ENCODE measurements at places on chromosomes 3 and 15.
A peak's percentile ranks its signal among the peaks of the same experiment; 100 is the strongest.

DNA sequence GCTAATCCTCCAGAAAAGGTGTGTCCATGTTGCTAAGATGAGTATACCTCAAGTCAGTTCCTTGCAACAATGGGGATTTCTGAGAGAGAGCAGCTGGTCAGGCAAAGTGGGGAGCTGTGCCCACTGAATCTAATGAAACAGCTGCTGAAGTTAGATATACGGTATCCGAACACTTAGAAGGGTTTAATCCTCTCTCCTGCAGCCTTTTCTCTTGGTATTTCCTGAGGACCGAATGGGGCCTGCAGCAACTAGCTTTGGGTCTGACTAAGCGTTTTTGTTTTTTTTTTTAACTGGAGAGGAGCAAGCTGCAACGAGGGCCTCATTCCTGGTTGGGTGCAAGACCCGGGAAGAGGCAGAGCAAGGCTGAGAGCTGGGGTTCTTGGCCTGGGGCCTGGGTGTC is 37.6 kb upstream of the BNC1 start:
- no peak for DNase-seq

DNA sequence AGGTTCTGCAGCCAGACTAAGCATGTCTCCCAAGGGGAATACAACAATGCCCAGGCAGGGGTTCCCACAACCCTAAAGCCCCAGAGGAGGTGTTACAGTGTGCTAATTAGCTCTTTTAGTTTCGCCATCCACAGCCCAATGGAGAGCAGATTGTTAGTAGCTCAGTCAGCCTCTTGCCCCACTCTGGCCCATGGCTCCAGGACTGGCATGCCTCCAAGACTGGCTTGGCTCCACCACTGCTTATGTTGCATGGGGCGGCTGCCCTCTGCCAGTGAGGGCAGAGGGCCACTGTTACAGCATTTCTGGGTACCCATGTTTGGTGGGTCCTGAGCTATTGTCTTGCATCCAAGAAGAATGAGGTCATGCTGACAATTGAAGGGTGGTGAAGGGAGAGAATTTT is 231.1 kb upstream of the MDFIC2 start:
- DNase-seq = no peak

DNA sequence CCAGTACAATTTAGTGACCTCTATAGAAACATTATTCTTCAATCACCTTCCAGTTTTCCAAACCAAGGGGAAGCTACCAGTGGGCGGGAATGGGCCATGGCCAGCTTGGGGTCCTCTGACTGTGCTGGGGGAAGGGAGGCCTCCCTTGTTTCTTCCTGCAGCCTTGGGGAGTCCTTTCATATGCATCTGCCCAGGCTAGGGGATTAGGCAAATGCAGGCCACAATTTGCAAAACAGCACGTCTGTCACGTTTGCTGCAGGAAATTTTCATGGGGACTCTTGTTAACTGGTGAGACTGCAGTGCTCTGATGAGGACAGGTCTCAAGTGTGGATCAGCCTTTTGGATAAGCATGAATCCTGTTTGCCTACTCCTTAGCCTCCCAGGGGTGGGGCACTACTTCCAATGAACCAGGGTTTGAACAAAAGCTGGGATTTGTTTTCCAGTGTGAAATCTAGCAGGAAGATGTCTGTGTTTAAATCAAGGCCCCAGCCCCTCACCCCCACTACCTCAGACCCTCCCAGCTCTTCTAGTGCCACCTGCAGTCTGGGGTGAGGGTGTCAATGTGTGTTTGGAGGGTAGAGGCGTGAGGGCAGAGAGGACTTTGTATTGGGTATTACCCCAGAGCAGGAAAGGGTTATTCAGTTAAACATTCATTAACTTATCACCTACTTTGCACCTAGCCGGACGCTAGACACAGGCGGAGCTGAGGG is 219.9 kb downstream of the OPA1 start:
- no peak for DNase-seq

GRCh38 chr15:79932447-79932846 is 35.6 kb upstream of the MTHFS start:
- DNase-seq = no peak

DNA sequence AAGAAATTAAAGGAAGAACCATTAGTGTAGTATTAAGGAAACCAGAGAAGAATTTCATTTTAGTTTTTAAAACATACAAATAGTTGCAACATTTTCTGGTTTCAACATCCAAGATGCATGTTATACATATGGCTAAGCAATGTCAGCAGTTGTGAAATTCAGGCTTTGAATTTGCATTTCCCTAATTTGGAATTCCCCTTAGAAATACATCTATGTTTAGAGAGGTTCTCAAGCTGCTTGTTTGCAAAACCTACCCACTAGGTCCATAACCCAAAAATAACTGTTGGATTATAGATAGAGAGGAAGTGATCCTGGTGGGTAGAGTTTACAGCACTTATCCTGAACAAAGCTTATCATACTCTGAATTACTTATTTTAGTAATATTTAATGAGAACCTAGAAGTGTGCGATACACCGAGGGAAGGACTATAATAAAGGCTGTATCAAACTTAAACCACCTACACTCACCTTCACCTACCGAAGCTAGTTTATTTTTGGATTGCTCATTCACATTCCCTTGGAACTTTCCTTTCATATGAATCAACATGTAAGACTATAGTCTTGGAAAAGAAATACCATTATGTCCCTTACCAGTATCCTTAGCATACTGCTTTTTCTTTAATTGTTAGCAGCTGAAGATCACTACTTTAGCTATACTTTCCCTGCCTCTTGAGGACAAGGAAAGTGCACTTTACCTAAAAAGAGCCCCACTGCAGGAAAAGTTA is 60.6 kb downstream of the CHAC1 start:
- no peak for DNase-seq

DNA sequence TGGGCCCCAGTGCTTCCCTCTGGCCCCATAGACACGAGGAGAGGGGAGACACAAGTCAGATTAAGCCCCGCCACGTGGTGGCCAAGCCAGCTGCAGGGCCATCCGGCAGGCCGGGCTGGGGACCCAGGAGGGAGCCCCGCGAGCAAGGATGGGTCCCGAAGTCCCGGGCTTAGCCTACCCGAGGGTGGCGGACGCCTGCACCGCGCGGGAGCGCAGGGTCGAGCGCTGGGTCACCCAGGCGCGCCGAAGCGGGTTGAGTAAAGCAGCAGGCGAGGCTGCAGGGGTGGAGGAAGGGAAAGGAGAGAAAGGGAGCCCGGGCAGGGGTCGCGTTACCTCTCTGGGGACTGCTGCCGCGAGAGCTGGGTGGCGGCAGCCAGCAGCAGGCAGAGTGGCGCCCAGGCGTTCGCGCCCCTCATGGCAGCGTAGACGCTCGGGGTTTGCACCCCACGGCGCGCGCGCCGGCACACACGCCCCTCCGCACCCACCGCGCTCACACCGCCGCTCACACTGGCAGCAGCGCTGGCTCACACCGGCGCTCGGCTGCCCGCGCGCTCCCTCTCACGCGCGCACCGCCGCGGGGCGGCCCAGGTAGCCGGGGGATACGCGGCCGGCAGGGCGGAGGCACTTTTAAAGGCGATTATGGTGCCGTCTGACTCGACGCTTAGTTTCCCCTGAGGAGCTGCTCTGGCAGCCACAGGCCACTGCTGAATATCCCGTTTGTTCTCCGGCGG is at the start of gene PCOLCE2:
Gene PCOLCE2, minus strand, starts transcription at position 603 of the 731 bp plus-strand sequence. Its CDS starts 187 bp downstream, at position 416.
- no peak for DNase-seq

- no peak for DNase-seq
Measured at GRCh38 chr3:169071003-169071402, 592.5 kb downstream of the MECOM start.

DNA sequence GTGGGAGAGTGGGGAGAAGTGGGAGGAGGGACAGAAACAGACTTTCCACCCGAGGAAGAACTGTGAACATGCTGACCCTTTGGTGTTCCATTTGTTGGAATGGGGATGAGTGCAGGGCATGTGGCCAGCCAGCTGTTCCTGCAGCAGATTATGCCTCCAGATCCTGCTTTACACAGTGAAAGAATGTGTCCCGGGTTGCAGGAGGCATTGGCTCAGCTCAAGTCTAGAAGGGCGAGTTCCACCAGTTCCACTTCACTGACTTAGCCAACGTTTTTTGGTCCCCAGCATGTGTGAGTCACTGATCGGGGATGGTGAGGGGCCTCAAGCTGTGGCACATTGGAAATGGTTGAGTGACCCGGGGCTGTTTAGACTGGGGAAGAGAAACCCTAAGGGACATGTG is 307.0 kb upstream of the ROPN1 start:
- DNase-seq = no peak

- DNase-seq = no peak
Measured at GRCh38 chr15:69080295-69081248, 66.1 kb downstream of the NOX5 start.

DNA sequence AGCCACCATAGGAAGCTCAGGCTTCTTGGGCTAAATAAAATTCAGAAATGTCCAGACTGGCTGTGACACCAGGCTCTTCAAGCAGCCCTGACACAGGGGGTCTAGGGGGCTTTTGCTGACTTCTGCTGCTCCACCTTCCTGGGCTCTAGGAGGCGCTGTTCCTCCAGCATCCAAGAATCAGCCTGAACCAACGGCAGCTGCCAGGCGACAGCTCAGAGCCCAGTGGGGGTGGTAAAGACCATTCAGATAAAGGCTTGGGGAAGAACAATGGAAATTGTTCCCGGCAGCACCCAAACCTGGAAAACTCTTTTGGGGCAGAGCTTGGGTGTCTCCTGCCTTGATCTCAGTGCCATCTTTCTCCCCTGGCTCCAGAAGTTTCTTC is 21.6 kb upstream of the PSTPIP1 start:
- peak; percentile 74 for DNase-seq

DNA sequence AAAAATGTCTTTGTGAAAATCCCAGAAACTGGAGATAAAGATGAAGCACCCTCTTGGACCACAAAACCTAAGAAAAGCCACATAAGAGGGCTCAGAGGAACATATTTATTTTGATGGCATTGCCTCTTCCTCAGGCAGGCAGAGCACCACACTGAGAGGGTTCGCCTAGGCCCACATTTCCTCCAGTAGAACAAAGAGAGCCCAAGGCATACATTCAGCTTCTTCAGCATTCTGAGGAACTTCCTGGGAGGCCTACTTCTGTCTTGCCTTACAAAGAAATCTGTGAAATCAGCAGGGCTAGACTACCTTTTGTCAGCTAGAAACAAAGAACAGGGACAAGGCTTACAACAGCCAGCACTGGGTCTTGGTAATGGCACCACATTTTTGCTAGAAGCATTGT is 1325.3 kb downstream of the SI start:
- DNase-seq = no peak

- DNase-seq = no peak
Measured at GRCh38 chr15:96756146-96756545, 425.6 kb downstream of the NR2F2 start.

DNA sequence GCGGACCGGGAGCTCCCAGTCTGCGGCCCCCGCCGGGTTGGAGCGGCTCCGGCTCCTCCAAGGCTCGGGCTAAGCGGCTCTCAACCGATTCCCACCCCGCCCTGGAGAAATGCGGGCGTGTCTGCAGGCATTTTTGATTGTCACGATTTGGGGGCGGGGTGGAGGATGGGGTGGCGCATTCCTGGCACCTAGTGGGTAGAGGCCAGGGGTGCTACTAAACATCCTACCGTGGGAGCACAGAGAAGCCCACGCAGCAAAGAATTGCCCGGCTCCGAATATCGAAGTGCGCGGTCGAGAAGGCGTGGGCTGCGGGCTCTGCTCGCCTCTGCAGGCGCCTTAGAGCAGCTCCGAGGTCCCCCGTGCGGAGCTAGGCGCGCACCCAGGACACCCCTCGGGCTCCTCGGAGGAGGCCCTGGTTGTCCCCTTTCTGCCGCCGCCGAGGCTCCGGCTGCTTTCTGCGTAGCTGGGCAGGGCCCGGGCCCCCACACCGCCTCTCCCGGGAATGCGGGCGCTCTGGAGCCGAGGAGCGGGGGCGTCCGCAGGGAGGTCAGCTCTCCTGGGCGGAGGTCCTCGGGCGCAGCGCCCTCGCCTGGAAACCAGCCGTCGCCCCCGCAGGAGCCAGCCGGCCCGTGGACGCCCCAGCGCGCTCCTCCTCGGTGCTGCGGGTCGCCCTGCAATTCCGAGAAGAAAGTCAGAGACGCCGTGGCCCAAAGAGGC is 16.5 kb upstream of the LAMP3 start:
- peak; percentile 25 for DNase-seq

- DNase-seq = no peak
Measured at GRCh38 chr3:11570251-11570650, 73.5 kb downstream of the VGLL4 start.

- DNase-seq = no peak
Measured at GRCh38 chr3:83802801-83803200, 1156.0 kb upstream of the CADM2 start.

- DNase-seq = no peak
Measured at GRCh38 chr3:175193815-175194518, 334.8 kb downstream of the NAALADL2 start.

DNA sequence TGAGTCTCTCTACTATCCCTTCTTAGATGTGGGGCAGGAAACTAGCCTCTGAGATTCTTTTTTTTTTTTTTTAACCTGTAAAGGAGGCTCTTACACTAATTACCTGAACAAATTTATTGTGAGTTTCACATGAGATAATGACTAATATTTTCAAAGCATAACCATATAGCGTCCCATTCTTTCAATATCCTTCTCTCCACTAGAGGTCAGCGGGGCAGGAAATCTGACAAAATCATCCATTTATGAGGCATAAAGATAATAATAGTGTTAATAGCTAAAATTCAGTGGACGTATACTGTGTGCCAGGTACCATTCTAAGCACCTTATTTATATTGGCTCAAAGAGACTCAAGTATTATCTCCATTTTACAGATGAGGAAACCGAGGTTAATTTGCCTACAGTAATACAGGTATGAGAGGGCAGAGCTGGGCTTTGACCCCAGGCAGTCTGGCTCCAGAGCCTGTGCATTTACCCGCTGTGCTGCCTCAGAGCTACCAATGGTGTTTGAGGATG is 16.3 kb upstream of the SMAD6 start:
- no peak for DNase-seq

DNA sequence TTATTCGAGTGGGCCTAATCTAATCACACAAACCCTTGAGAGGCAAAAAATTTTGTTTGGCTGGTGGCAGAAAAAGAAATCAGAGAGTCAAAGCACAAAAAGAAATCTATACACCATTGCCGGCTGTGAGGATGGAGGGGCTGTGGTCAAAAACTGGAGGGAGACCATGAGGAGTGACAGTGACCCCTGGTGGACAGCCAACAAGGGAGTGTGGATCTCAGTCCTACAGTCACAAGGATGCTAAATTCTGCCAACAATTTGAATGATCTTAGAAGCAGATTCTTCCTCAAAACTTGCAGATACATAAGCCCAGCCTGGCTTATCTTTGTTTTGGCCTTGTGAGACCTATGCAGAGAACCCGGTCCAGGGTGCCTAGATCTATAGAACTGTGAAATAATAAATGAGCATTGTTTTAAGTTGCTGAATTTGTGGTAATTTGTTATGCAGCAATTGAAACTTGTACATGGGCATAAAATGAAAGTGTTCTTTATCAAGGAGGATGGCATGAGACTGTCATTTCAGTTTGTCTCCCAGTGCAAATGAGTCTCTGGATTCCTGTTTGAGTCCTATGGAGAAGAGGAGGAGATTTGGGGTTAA is 103.0 kb upstream of the ARHGEF26 start:
- DNase-seq = peak; percentile 21

GRCh38 chr3:47344971-47345370 is 35.9 kb upstream of the PTPN23 start:
- DNase-seq = no peak

GRCh38 chr15:79060175-79060574 is 30.4 kb downstream of the RASGRF1 start:
- no peak for DNase-seq
